Glutamatergic neuron (in vitro differentiated cells): ENCODE measurements at places on chromosomes 2 and 18. TPM values are rescaled to one million over a fixed set of nuclear protein-coding genes. Genes with fewer than 3 reads are reported as not detected.
A peak's percentile ranks its signal among the peaks of the same experiment; 100 is the strongest.

- H3K27me3 ChIP-seq, result no peaks in the 10 kb centered on the region
- no peaks in the 10 kb centered on the region for H3K36me3 ChIP-seq
- peaks cover 2% of the 10 kb centered on the region for H3K4me1 ChIP-seq
- no peak overlapping the region for H3K4me3 ChIP-seq
- DNase-seq, result no peak
Measured at GRCh38 chr2:138677221-138677620, 103.0 kb downstream of the NXPH2 start.

- peak overlapping the region; percentile 51 for H3K4me3 ChIP-seq
- H3K27me3 ChIP-seq, result peaks cover 54% of the 10 kb centered on the region
- H3K27ac ChIP-seq, result no peak overlapping the region
- H3K36me3 ChIP-seq, result peaks cover 7% of the 10 kb centered on the region
Measured at GRCh38 chr18:47250391-47251046, 941 bp downstream of the SKOR2 start.

Gene MGAT4A
- total RNA-seq, result 35.8 TPM

Gene TCF23
- not detected for total RNA-seq

DNA sequence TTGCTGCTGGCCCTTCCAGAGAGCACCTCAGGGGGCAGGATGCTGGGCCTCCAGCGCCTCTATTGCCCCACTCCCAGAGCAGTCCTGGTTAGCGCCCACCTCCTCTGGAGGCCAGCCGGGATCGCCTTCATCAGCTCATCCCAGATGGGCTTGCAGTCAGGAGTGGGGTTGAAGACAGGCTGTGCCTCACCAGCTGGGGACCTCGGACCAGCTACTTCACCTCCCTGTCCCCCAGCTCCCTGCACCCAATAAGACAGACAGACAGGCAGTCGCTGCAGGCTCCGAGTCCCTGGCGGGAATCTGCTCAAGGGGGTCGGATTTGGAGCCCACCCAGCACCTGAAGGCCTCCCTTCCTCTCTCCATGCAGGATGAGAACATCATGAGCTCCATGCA, 18.9 kb upstream of the FAHD2A start:
- peaks cover 10% of the 10 kb centered on the region for H3K4me1 ChIP-seq
- H3K27ac ChIP-seq, result no peak overlapping the region
- no peaks in the 10 kb centered on the region for H3K36me3 ChIP-seq
- H3K4me3 ChIP-seq, result no peak overlapping the region
- peaks cover 12% of the 10 kb centered on the region for H3K27me3 ChIP-seq

Gene FBXO15
- total RNA-seq, result 0.76 TPM

DNA sequence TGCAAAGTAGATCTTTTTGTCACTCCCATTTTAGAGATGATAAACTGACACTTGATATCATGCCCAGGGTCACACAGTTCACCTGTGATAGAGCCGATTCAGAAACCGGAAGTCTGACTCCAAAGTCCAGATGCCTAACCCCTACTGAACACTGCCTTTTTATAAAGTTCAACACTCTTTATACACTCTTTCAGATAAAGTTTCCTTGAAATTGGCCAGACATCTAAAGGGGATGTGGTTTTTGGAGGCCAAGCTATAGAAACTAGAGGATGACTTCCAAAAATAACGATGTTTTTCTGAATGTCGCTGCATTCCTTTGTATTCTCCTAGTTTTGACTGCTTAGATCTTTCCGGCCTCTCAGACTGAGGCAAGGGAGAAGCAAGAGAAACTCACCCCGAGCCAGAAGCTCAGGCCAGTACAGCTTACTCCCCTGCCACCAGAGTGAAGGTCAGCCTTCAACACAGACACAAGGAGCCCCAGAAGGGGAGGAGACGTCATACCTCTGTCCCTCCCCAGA, 61.8 kb downstream of the NRP2 start:
- no peak for DNase-seq
- H3K4me3 ChIP-seq, result no peak overlapping the region
- peaks cover 20% of the 10 kb centered on the region for H3K36me3 ChIP-seq
- peaks cover 18% of the 10 kb centered on the region for H3K4me1 ChIP-seq

GRCh38 chr2:1088192-1088860, 137.7 kb downstream of the SNTG2 start:
- no peak overlapping the region for H3K27ac ChIP-seq
- H3K36me3 ChIP-seq, result peaks cover 5% of the 10 kb centered on the region
- no peak overlapping the region for H3K4me3 ChIP-seq
- peaks cover 4% of the 10 kb centered on the region for H3K4me1 ChIP-seq
- no peak for DNase-seq

Gene ATP8B1
- 0.07 TPM for total RNA-seq

DNA sequence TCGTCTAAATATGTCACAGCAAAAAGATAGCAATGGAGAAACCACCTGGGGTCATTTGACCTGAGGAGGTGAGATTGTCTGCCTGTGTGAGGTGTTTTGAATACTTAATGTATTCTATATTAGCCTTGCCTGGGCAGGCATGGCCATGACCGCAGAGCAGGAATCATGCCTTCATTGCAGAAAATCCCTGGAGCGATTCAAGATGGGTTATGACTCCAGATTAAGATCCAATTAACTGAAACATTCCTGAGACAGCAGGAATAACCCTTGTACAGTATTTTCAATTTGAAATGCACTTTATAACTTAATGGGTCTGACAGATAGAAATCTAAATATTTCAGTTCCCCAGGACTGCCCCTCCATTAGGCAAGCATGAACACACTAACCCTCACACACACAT, 227.3 kb upstream of the RAB6C start:
- peaks cover 7% of the 10 kb centered on the region for H3K27me3 ChIP-seq
- H3K4me3 ChIP-seq, result no peak overlapping the region
- DNase-seq, result no peak
- H3K27ac ChIP-seq, result no peak overlapping the region
- peaks cover 21% of the 10 kb centered on the region for H3K4me1 ChIP-seq

DNA sequence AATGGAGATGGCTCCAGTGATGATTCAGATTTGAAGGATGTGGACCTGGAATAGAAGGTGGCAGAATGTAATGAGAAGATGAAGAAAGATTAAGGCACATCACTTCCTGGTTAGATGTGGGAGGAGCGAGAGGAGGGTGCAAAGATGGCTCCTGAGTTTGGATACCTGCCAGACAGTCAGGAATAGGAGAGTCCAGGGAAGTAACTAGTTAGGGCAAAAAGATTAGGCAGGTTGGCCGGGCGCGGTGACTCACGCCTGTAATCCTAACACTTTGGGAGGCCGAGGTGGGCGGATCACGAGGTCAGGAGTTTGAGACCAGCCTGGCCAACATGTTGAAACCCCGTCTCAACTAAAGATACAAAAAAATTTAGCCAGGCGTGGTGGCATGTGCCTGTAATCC, 5.6 kb downstream of the C2orf74 start:
- H3K27ac ChIP-seq, result no peak overlapping the region
- no peaks in the 10 kb centered on the region for H3K4me1 ChIP-seq
- H3K36me3 ChIP-seq, result no peaks in the 10 kb centered on the region
- H3K27me3 ChIP-seq, result peaks cover 2% of the 10 kb centered on the region
- H3K4me3 ChIP-seq, result no peak overlapping the region
- no peak for DNase-seq

GRCh38 chr2:1541819-1542475, 128.7 kb downstream of the TPO start:
- H3K27ac ChIP-seq, result peak overlapping the region; percentile 83
- H3K27me3 ChIP-seq, result peaks cover 8% of the 10 kb centered on the region
- no peaks in the 10 kb centered on the region for H3K36me3 ChIP-seq
- DNase-seq, result peak; percentile 59
- H3K4me3 ChIP-seq, result no peak overlapping the region

DNA sequence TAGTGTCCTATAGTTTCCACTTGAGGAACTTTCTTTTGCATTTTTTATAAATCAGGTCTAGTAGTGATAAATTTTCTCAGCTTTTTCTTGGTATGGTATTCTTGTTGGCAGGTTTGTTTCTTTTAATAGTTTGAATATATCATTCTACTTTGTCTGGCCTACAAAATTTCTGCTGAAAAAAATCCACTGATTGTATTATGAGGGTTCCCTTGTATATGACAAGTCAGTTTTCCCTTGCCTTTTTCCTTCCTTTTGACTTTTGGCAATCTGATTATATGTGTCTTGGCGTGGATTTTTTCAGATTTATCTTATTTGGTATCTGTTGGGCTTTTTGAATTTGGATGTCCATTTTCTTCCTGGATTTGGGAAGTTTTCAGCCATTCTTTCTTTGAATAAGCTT, 41.9 kb downstream of the MOCOS start:
- peaks cover 28% of the 10 kb centered on the region for H3K36me3 ChIP-seq
- no peak for DNase-seq
- H3K27ac ChIP-seq, result no peak overlapping the region

Gene RNF138
- 24.6 TPM for total RNA-seq

Gene ALPP
- total RNA-seq, result 0.34 TPM

- H3K36me3 ChIP-seq, result no peaks in the 10 kb centered on the region
- H3K27me3 ChIP-seq, result no peaks in the 10 kb centered on the region
- H3K27ac ChIP-seq, result no peak overlapping the region
- peaks cover 2% of the 10 kb centered on the region for H3K4me1 ChIP-seq
- no peak for DNase-seq
- no peak overlapping the region for H3K4me3 ChIP-seq
Measured at GRCh38 chr18:64919971-64920570, 771.2 kb upstream of the LINC00305 start.

DNA sequence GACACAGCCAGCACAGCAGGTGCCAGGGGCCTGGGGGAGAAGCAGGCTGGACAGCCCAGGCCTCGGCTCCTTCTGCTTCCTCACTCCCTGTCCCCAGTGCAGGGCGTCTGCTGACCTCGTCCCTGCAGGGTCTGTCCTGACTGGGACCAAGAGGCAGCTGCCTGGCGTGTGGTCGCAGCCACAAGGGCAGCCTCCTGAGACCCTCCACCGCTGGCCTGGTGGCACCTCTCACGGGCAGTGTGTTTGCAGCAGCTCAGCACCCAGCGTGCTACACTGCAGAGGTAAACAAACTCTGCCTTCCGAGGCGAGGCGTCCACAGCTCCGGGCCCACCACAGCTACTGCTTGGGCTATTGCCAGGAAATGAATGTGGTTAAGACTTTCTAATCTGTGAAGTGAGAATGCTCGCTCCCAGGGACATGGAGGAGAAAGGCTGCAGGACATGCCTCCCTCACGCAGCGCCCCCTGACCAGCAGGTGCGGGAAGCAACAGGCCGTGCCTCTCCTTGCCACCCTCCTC, 46.1 kb upstream of the HPCAL1 start:
- no peaks in the 10 kb centered on the region for H3K36me3 ChIP-seq
- peak; percentile 24 for DNase-seq
- H3K4me1 ChIP-seq, result peaks cover 6% of the 10 kb centered on the region
- H3K4me3 ChIP-seq, result no peak overlapping the region

Gene SRBD1
- total RNA-seq, result 16.1 TPM
